ENCODE measurements at places on chromosomes 6 and 20. TPM values are rescaled to one million over a fixed set of nuclear protein-coding genes. Genes with fewer than 3 reads are reported as not detected.

ENPP4 gene
- 13.8 TPM for total RNA-seq

CPNE1 gene
- 135 TPM for total RNA-seq

SLC26A8 gene
- not detected for total RNA-seq

NKAIN2 gene
- 0.48 TPM for total RNA-seq

PPP1R3G gene
- total RNA-seq: 1.2 TPM

POPDC3 gene
- 0.98 TPM for total RNA-seq

RBPJL gene
- not detected for total RNA-seq

LIME1 gene
- total RNA-seq: 12.0 TPM

DYNLT2 gene
- total RNA-seq: 2.6 TPM

WASF1 gene
- total RNA-seq: 11.4 TPM

HEY2 gene
- 2.3 TPM for total RNA-seq

DAAM2 gene
- 16.2 TPM for total RNA-seq

NNAT gene
- total RNA-seq: 3.9 TPM

DUSP15 gene
- total RNA-seq: 2.1 TPM

ELOVL2 gene
- 2.6 TPM for total RNA-seq

TRIM10 gene
- total RNA-seq: not detected

SIGLEC1 gene
- total RNA-seq: 32.0 TPM

NHSL1 gene
- total RNA-seq: 15.4 TPM

OR2H1 gene
- not detected for total RNA-seq

SRMS gene
- 0.59 TPM for total RNA-seq

ZNF391 gene
- total RNA-seq: 2.1 TPM

SAPCD1 gene
- total RNA-seq: not detected

ZNF831 gene
- total RNA-seq: 0.48 TPM

KCNS1 gene
- total RNA-seq: not detected

FKBP1C gene
- total RNA-seq: not detected

CD24 gene
- 470 TPM for total RNA-seq

RMND1 gene
- total RNA-seq: 34.1 TPM

HTR1E gene
- total RNA-seq: not detected

CST5 gene
- total RNA-seq: not detected

Measured in breast epithelium (tissue), 4 donors.